ENCODE measurements at places on chromosomes 11 and 22.

DNA sequence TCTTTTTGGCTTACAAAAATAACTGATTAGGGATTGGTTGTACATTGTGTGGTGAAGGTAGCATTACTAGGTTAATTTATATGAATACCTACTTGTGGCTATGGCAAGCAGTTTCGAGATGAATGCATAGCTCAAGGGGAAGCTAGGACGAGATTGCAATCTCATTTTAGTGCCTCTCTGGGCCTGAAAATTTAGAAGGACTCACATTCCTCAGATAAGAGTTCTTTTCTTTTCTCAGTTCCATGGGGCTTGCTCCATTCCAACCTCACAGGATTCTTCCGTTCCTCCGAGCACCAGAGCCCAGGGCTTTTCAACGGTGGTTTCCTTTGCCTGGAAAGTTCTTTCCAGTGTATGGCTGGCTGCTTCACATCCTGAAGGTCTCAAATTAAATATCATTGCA is 82.1 kb downstream of the CECR2 start:
- no peak for DNase-seq

DNA sequence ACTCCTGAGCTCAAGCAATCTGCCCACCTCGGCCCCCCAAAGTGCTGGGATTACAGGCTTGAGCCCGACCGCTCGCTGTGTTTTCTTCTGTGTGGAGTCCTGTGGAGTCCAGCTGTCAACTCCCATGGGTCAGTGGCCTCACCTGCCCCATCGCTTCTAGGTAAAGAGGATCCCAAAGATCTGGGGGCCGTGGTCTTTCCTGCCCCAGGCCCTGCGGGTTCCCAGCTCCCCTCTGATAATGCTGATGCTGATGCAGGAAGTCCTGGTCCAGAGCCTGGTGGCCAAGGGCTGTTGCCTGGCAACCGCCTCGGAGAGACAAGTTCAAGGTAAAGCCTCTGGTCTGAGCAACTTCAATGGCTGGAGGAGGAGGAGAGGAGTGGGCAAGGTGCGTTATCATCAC is 9.6 kb downstream of the SSTR3 start:
- DNase-seq, result no peak

DNA sequence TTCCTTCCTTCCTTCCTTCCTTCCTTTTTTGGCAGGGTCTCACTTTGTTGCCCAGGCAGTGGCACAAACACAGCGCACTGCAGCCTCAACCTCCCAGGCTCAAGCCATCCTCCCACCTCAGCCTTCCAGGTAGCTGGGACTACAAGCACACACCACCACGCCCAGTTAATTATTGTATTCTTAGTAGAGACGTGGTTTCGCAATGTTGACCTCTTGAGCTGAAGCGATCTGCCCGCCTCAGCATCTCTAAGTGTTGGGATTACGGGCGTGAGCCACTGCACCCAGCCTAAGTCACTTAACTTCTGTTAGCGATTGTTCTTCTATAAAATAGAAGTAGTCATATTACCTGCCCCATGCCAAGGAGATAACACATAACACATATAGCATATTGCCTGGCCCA is 2.8 kb upstream of the SYTL2 start:
- DNase-seq, result no peak

- peak; percentile 73 for DNase-seq
Measured at GRCh38 chr11:71139516-71140205, 112.7 kb downstream of the SHANK2 start.

GRCh38 chr11:106827687-106828086 is 190.6 kb downstream of the GUCY1A2 start:
- no peak for DNase-seq

- no peak for DNase-seq
Measured at GRCh38 chr22:35299217-35299672, 449 bp upstream of the TOM1 start.

GRCh38 chr11:93330446-93330984 is at the start of gene DEUP1:
DEUP1 (plus strand) TSS chr11:93330742; CDS start chr11:93332260, 1,518 bp downstream.
- DNase-seq, result no peak

DNA sequence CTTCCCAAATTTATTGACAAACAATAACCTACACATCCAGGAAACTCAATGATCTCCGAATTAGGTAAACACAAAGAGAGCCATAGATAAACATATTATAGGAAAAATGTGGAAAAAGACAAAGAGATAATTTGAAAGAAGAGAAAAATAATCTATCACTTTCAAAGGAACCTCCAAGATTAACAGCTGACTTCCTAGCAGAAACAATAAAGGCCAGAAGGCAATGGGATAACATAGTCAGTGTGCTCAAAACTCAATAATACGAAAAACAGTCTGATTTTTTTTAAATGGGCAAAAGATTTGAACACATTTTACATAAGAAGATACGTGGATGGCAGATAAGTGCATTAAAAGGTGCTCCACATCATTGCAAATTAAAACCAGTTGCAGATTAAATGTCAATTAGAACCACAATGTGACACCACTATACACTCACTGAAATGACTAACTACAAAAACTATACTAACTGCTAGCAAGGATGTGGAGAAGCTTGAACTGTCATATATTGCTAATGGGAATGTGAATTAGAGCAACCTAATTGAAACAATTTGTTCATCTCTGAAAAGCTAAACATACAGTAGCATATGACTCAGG is 300.4 kb downstream of the TMEM135 start:
- DNase-seq, result no peak

- no peak for DNase-seq
Measured at GRCh38 chr11:66186470-66186869, 82.0 kb upstream of the RAB1B start.

- no peak for DNase-seq
Measured at GRCh38 chr11:1586699-1587098, 1.6 kb upstream of the KRTAP5-1 start.

GRCh38 chr22:47274196-47274595 is 511.7 kb downstream of the TBC1D22A start:
- DNase-seq, result no peak

GRCh38 chr22:42451499-42452145 is 19.4 kb upstream of the NFAM1 start:
- DNase-seq, result no peak

DNA sequence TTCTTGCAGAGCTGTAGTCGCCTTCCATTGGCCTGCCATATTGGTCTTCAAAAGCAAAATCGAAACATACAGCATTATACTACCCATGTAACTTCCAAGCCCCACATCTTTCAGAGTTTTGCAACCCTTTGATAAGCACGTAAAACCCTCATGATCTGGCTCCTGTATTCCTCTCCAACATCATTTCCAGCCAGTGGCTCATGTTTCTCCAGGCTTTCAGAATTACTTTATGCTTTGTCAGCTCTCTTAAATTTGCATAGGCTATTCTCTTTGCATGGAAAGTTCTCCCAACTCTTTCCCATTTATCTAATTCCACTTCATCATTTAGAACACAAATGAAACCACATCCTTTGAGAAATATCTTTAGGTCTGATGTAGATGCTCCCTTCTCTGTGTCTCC is 67.8 kb upstream of the DDI1 start:
- no peak for DNase-seq

DNA sequence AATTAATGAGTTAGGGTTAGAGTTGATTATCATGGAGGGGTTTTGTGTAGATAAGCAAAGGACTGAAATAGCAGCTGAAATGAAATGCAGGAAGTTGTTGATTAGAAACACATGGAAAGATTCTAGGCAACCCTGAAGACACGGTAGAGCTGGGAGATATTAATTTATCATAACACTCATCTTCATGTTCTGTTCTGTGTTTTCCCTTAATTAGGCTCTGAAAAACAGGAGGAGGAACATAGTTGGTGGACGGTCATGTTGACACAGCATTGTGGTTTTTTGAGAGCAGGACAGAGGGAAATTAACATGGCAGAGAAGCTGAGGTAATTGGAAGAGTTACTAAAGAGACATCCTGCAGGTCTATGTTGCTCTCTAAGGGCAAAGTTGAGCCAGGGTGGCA is 138.8 kb upstream of the UBASH3B start:
- no peak for DNase-seq

DNA sequence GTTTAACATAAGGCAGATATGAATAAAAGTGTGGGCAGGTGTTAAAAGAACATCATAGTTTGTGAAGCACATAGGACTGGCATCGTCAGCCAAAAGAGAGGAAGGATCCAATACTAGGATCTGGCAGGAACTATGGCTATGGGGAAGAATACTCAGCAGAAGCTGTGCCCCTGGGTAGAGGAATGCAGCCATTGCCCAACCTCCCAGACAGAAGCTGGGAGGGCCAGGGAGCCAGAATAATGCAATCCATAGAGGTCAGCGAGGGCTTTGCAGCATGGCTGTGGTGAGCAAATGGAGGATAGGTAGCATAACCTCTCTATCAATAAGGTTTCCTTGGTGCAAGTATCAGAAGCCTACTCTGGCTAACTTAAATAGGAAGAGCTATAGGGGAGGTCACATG is 11.7 kb upstream of the CSTF3 start:
- DNase-seq, result no peak

Measured in occipital lobe (tissue), 3 donors.